Muscle of back (tissue), 13 donors: ENCODE measurements at places on chromosomes 5 and 9.

GRCh38 chr9:107455425-107456135 lies 34.0 kb downstream of the KLF4 start:
- DNase-seq, result no peak

DNA sequence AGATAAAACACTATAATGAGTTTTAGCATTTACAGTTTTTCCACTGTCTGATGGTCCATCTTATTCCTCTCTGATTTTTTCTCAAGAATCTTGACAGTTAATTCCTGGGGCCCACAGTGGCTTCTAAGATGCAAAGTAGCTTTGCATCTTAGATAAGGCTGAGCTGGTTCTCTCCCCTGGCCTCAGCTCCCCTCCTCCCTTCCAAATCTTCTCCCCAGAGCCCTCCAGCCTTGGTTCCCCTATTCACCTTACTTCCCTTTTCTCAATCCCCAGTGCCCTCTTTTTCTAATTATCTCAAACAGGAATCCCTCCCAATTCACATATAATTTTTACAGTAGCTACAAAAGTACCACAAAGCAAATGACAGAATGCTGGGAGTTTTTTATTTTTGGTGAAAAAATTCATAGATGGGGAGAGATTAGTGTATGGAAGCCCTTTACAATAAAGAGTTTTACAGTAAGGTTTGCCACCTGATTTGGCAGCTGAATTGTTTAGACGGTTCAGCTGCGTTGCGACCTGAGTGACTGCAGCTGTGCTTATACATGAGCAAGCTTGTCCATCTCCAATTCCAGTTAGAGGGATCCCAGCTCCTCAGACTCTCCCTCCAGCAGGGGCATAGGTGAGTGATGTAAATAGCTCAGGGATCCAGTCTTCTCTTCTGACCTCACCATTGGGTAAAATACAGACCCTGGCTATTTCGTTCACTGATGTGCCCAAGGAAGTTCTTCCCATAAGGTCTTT lies 51.4 kb upstream of the CKMT2 start:
- DNase-seq, result no peak

DNA sequence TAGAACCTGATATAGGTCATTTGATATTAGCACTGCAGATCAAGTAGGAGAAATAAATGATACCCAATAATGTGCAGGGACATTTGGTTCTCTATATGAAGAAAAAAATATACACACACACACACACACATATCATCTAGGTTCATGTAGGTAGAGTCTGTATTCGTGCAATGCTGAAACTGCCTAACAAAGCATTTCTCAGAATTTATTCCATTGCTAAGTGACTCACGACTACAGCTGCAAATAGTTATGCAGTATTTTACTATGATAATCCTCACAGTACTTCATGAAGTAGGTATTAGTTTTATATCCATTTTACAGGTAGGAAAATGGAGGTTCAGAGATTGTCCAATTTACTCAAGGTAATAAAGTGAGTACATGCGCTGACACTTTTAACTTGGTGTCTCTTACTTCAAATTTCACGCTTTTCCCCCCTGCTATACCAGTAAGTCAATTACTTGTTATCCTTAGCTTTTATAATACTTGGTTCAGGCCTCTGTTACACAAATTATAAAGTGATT lies 2.4 kb downstream of the GIN1 start:
- DNase-seq, result no peak

DNA sequence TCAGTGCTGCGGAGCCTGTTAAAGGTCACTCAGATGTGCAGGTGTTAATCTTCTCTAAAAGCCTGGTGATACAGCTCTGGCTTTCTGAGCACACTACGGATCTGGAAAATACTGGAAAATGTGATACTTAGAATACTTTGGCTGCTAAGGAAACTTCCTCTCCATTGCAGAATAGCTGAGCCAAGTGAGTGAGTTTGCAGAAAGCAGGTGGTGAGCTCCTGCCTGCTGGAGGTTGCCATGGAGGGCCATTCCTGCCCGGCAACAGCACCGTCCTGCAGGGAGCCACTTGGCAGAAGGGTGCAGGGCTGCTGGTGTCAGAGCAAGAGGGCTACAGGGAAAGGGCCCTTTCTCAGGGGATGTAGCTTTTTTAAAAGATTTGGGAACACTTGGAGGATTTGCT lies 40.7 kb downstream of the SECISBP2 start:
- DNase-seq, result peak; percentile 75

DNA sequence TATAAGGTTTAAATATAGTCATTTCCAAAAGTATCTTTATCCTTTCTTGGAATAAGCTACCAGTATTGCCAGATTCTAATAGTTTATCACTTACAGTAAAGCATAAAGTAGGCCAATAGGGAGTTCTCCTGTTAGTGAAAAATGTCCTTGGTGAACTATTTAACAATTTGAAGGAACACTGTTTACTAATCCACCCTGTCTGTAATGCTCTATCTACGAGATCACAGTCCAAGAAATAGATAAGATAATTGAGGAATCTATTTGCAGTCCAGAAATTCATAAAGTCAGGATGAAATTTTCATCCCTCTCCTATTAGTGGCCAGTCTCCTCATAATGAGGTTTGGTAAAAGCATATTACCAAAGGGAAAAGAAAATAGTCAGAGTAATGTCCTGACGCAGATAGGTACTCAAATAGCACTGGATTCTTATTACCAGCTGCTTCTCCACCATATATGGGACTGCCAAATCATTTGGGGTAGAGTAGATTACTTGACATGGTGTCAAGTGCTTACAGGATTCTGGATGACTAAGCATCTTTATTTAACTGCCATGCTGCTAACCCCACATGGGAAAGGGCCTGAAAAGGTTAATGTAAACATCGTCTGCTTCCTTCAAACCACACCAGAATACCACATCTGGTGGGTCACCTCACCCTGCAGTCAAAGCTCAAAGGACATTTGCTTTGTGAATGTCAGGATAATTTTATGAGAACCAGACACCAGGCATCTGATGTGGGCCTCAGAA lies 808.1 kb downstream of the EFNA5 start:
- peak; percentile 11 for DNase-seq

DNA sequence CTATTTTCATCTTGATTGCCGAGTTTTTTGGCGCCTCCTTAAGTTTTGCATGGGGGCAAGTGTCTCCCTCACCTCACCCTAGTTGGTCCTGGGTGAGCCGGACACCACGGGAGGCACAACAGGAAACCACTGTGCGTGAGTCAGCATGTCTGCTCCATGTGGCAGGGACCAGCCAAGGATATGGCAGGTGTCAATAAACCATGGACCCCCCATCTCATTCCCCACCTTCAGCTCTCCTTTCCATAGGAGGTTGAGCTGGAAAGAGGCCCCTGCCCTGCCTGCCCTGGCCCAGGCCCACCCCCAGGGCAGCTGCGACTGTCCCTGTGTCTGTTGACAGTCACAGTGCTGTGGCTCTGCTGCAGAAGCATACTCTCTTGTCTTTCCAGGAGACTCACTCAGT lies 3.1 kb downstream of the SPACA9 start:
- DNase-seq, result no peak

GRCh38 chr5:141487131-141487530 lies 1.8 kb upstream of the PCDHGC5 start:
- DNase-seq, result no peak

GRCh38 chr9:132025766-132026165 lies 53.9 kb downstream of the MED27 start:
- DNase-seq, result no peak

DNA sequence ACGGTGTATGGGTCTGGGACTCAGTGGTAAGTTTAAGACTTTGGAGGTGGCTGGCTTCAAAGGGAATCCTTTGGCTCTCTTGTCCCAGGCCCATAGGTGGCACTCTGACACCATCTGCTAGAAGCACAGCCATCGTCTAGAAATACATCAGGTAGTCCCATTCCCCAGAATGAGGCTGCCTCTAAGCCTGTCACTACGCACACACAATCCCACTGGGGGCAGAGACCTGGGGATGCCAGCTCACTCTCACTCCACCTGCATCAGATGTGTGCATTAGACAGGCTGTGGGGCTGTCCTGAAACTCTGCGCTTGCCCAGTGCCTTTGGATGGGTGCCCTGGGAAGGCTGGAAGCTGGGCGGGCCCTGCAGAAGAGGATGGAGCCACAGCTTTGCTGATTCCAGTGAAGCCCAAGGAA lies 127.5 kb upstream of the PANK3 start:
- DNase-seq, result peak; percentile 55

DNA sequence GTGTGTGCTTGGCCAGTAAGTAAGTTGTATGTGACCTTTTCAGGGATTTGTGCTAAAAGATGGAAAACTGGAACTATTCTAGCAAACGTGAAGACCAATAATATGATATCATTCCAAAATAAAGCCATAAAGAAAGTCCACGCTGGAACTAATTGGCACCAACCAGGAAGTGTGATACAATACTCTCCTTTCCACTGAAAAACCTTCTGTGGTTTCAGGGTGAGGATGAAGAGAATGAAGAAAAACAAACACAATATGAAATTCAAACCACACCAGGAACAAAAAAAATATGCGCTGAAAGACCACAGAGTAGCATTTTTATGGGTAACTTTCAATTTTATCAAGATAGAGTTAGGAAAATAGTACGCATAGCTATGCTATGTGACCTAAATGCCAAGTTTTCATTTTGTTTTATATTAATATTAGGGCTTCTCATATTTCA lies 105.8 kb downstream of the EFNA5 start:
- DNase-seq, result no peak

- DNase-seq, result no peak
These were observed 37.5 kb downstream of the NEK6 start for GRCh38 chr9:124295159-124295794.

DNA sequence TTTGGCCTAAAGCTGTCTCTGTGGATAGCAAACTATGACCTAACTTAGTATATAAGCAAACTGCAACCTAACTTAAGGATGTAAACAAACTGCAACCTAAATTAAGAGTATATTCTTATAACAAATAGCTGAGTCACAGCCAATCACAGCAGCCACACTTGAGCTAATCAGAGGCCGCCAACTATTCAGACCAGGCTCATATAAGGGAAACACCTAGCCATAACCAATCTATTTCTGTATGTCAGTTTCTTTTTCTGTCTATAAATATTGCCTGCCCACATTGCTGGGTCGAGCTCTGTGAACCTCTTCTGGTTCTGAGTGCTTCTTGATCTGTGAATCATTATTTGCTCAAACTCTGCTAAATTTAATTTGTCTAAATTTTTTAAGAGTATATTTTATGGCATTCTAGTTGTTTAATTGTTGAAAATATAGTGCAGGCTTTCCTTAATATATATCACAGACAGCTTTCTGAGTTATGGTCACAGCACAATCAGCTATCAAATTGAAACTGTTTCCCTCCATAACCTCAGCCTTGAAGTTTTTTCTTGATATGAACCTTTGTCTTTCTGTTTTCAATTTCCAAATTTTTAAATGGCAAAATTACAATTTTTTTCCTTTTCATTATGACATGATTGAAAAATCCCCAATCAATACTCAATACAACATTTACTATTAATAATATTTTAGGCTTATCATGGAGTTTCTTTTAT lies 327.1 kb upstream of the NUDT12 start:
- DNase-seq, result no peak

GRCh38 chr9:109816490-109816889 lies 36.5 kb downstream of the PALM2AKAP2 start:
- peak; percentile 74 for DNase-seq

DNA sequence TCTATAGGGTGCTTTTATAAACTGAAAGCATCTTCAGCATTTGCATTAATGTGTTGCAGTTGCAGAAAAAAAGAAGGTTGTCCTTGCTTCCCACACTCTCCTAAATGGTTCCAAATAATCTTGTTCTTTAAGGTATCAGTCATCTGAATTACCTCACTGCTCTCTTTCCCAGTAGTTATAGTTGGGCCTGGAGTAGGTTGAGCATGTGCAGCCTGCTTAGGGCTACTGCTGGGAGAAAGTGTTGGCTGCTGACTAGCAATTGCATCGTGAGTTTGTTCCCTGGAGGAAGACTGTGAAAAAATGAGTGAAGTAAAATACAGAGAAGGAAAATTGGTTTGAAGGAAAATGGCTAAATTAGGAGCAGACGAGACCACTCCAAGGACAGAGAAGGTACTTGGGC lies 74.5 kb downstream of the PRR16 start:
- DNase-seq, result no peak

GRCh38 chr9:22022396-22022795 lies 13.3 kb upstream of the CDKN2B start:
- DNase-seq, result no peak

DNA sequence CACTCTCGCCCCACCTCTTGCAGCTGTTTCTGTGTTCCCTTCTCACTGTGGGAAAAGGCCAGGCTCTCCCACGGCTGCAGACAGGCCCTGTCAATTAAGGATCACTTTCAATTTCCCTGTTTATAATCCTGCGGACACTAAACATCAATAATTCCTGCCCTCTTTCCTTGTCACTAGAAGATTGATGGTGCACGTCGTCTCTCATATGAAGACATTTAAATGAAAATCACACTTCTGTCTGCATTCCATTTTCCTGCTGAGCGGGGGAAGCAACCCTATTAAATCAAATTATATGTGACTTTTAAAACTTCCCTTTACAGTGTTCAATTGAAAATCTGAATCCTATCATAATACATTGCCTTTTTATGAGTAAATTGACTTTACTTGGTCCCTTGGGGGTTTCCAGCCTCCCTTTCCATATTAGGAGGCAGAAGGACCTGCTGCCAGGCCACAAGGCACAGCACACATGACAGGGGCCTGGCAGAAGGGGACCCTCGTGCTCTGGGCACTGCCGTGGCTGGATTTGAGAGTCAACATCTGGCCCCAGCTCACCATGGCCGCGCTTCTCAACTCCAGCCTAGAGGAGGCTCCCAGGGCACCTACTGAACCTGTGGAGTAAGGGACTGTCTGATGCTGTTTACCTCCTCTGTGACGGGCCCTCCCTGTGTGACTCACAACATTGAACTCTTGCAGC lies 311.0 kb upstream of the IRX4 start:
- no peak for DNase-seq

DNA sequence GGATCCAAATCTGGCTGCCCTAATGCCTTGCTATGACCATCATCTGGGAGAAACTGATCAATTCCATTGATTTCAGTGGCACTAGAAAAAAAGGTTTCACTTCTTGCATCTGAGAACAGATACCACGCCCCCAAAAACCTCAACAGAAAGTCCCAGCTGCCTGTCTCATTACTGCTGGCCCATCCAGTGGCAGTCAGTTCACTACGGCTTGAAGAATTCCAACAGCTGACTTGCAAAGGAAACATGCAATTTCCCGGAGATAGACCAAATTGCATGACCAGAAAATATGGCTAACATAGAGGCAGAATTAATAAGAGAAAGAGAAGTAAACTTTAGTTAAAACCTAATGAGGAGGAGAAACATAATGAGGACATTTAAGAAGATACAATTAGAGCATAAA lies 48.6 kb downstream of the UGCG start:
- DNase-seq, result peak; percentile 65

DNA sequence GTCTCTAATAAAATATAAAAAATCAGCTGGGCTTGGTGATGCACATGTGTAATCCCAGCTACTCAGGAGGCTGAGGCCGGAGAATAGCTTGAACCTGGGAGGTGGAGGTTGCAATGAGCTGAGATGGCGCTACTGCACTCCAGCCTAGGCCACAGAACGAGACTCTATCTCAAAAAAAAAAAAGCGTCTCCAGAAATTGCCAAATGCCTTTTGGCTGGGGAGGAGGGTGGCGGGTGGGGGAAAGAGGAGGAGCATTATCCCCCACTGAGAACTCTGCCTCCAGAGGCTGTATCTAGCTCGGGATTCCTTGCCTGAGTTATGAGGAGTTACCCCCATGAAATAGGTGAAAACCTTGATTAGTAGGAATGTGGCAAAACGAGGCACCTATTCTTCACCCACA lies 4.8 kb downstream of the ROPN1L start:
- no peak for DNase-seq
